ENCODE measurements at places on chromosomes 4 and X. TPM values are rescaled to one million over a fixed set of nuclear protein-coding genes. Genes with fewer than 3 reads are reported as not detected.

The MAGEB1 gene
- not detected for total RNA-seq

The PGK1 gene
- 557 TPM for total RNA-seq

The GYPE gene
- total RNA-seq, result not detected

The TMPRSS11A gene
- total RNA-seq, result not detected

The TLR3 gene
- total RNA-seq, result 0.25 TPM

The USP46 gene
- total RNA-seq, result 6.5 TPM

The SHISA3 gene
- not detected for total RNA-seq

The MCF2 gene
- total RNA-seq, result not detected

The PARM1 gene
- 0.65 TPM for total RNA-seq

The GRPR gene
- total RNA-seq, result 0.09 TPM

The HPGDS gene
- total RNA-seq, result not detected

The TRIM2 gene
- total RNA-seq, result 0.73 TPM
